ENCODE measurements at places on chromosomes 12 and 14.

DNA sequence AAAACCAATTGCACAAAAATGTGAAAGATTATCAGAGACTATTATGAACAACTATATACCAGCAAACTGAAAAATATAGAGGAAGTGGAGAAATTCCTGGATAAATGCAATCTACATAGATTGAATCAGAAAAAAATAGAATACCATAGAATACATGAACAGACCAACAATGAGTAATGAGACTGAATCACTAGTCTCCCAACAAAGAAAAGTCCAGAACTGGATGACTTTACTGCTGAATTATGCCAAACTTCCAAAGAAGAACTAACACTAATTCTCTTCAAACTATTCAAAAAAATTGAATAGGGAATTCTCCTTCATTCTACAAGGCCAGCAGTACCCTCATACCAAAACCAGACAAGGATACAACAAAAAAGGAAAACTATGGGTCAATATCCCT, 60.6 kb downstream of the GUCY2C start:
- DNase-seq = no peak

- no peak for DNase-seq
Measured at GRCh38 chr12:105342464-105342863, 12.0 kb downstream of the C12orf75 start.

- no peak for DNase-seq
Measured at GRCh38 chr14:87349921-87350320, 643.1 kb downstream of the GALC start.

- DNase-seq = peak; percentile 20
Measured at GRCh38 chr12:101773650-101774162, 34.4 kb upstream of the SYCP3 start.

- no peak for DNase-seq
Measured at GRCh38 chr12:26535826-26536225, 297.2 kb downstream of the ITPR2 start.

DNA sequence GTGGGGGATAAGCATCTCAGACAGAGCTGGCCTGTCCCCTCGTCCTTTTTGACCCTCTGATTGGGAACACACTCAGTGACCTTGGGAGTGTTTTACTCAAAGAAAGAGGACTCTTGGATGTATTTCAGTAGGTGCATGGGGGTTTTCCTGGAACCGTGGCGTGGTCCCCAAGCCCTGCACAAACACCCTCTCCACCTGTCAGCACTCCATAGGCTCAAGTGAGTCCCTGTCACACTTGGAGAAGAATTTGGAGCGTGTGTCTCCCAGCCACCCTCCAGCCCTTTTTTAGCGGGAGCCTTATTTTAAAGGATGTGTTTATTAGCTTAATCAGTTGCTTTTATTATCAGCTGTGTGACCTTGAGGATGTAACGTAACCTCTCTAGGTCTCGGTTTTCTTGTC, 37.3 kb upstream of the TBX3 start:
- DNase-seq = no peak

DNA sequence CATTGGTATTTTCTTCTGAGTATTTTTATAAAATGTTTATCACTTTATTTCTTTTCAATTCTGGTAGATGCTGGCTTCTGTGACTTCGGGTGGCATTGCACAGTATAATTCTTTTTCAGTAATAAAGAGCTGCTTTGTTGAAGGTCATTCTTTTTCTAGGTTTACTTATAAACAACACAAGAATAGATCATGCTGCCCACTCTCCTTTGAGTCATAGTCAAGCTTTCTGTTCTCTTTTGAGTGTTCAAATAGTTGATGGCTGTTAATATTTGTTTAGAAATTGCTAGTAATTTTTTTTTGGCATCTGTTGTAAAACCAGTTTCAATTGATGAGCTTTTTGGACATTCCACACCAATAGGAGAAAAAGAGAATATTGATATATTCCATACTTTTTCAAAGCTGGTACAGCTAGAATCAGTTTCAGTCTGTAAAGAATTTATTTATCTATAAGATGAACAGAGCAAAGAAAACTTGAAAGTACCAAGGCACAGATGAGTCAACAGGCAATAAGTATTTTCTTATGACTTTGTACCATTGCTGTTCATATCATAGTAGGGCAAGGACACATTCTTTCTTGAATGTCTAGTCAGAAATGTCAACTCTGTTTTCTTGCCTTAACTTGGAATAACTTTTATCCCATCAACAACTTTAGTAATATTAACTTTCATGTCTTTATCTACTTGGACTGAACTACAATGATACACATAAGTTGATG, 513.0 kb upstream of the SEL1L start:
- no peak for DNase-seq

DNA sequence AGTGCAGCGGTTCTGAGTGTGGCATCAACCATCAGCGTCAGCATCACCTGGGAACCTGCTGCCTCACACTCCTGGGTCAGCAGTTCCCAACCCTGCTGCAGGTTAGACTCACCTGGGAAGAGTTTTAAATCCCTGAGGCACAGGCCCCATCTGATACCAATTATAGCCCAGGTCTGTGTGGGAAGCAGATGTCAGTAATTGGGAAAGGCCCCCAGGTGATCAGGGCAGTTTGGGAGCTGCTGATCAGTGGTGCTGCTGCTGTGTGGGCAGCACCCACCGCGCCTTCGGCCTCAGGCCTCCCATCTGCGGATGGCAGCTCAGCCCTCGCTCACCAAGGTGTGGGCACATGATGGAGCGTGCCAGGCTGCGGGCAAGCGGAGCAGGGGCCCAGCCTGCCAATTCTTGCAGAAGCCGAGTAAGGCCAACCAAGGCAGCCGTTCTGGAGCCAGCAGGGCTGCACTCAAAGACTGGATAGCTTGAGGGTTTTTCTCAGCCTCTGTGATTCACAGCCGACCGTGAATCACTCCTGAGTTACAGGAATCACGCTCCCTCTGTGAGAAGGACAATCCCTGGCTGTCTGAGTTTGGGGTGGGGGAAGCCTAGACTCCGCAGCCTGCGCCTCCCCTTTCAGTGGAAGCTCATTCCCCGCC, 155.6 kb upstream of the SFSWAP start:
- DNase-seq = no peak

- no peak for DNase-seq
Measured at GRCh38 chr14:100074431-100075100, 9.3 kb downstream of the EVL start.

DNA sequence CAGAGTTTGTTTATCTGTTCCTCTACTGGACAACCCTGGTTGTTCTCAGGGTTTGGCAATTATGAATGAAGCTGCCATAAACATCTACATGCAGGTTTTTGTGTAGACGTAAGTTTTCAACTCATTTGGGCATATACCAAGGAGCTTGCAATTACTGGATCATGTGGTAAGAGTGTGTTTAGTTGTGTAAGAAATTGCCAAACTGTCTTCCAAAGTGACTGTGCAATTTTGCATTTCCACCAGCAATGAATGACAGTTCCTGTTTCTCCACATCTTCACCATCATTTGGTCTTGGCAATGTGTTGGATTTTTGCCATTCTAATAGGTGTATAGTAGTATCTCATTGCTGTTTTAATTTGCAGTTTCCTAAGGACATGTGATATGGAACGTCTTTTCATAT, 39.8 kb upstream of the FBXO33 start:
- DNase-seq = no peak

DNA sequence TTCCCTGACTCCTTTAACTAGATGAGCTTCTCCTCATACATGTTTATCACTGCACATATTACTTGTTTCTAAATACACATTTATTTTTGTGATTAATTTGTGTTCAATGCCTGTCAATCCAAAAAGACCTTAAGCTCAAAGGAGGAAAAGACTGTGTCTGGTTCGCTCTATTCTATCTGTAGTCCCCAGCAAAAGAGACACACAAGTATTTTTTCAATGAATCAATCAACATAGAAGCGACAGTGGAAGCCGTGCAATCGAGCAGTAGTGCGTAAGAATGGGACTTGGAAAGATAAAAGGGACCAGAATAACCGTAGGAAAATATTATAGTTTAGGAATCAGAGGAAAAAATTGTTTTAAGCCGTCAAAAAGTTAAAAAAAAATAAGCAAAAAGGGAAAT, 951 bp downstream of the WDHD1 start:
- DNase-seq = no peak

All from NK-92 treated with Interleukin-12 subunit alpha and Interleukin-12 subunit beta, amount 100 ng/mL, for 24 hours (cell line).